CD4-positive, alpha-beta memory T cell (primary cell): ENCODE measurements at places on chromosomes 7 and 10.
A peak's percentile ranks its signal among the peaks of the same experiment; 100 is the strongest.

- DNase-seq, result no peak
Measured at GRCh38 chr10:86335257-86335656, 31.3 kb downstream of the GRID1 start.

DNA sequence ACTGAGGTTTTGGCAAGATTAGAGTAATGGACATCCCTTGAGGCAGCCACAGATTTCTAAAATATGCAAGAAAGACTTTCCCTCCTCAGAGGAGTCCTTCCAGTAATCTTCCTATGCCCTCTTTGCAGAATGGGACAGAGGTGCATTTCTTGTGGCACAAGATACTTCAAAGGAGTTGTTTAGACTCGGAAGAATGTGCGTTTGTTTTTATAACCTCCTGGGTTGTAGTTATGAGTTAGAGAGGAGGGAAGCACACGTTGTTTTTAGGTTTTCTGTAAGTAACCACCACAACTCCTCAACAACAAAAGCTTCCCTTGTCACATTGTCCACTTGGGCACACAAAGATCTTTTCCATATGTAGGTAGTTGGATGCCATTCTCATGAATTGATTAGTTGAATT lies 78.1 kb upstream of the GLI3 start:
- DNase-seq, result no peak

GRCh38 chr10:131636116-131636515 lies 264.7 kb upstream of the PPP2R2D start:
- no peak for DNase-seq

DNA sequence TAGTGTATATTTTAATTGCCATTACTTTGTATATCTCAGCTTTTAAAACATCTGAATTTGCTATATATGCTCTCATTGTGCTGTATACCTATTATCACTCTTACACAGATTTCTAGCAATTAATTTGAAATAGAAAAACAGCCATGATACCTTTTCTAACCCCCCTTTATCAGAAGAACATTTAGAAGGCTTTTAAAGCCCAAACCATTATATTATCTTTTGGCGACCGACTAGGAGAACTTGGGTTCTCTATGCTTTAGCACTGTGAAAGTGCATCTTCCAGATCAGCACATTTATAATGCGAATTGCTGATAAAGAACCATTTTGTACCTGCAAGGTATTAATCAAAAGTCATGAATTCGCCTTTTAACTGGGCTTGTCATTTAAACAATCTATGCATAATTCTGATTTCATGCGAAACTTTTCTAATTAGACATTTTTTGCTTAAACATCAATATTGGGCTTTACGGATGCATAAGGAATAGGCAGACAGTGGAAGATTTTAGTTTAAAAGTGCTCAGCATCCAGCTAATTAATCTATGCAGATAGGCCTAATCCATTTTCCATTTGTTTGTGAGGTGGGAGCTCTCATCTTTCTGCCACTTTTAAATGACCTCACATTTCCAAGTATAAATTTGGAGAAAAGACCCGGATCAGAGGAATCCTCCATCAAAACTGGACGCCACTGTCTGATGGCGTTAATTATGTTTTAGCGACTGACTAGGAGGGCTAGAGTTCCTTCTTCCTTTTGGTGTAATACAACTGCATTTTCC lies 1.2 kb upstream of the MLLT10 start:
- no peak for DNase-seq

DNA sequence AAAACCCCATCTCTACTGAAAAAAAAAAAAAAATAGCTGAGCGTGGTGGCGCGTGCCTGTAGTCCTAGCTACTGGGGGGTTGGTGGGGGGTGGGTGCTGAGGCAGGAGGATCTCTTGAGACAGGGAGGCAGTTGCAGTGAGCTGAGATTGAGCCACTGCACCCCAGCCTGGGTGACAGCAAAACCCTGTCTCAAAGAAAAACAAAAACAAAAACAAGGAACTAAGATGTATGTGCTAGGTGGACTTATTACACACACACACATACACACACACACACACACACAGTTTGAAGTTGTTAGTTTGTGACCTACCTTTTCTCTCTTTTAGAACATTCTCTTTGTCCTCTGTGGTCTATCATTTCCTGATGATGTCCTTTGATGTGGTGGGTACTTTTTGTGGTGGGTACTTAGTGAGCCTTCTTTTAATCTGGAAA lies 53.5 kb downstream of the EXOC6 start:
- DNase-seq, result peak; percentile 86

GRCh38 chr10:23568996-23569395 lies 130.1 kb downstream of the OTUD1 start:
- DNase-seq, result no peak

DNA sequence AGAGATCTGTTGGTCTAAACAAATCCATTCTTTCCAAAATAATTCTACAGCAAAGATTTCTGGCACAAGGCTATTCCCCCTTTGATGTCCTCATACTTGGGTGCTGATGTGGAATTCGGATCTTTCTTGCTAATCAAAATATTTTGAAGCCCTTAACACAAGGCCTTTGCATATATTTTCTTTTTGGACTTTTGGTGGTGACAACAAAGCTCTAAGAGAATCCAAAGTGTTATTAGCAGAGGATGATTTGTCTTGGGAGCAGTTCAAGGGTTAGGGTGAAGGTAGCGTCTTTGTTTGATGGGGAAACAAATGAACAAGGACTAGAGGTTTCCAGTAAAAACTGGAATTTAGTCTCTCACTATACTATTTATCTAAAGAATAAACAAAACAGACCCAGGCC lies 197.9 kb downstream of the CDCA7L start:
- no peak for DNase-seq

GRCh38 chr10:3763852-3764625 lies 21.0 kb downstream of the KLF6 start:
- no peak for DNase-seq

- no peak for DNase-seq
Measured at GRCh38 chr7:71429083-71429482, 297.1 kb downstream of the GALNT17 start.

GRCh38 chr10:34113504-34114225 lies 701.4 kb downstream of the PARD3 start:
- no peak for DNase-seq

DNA sequence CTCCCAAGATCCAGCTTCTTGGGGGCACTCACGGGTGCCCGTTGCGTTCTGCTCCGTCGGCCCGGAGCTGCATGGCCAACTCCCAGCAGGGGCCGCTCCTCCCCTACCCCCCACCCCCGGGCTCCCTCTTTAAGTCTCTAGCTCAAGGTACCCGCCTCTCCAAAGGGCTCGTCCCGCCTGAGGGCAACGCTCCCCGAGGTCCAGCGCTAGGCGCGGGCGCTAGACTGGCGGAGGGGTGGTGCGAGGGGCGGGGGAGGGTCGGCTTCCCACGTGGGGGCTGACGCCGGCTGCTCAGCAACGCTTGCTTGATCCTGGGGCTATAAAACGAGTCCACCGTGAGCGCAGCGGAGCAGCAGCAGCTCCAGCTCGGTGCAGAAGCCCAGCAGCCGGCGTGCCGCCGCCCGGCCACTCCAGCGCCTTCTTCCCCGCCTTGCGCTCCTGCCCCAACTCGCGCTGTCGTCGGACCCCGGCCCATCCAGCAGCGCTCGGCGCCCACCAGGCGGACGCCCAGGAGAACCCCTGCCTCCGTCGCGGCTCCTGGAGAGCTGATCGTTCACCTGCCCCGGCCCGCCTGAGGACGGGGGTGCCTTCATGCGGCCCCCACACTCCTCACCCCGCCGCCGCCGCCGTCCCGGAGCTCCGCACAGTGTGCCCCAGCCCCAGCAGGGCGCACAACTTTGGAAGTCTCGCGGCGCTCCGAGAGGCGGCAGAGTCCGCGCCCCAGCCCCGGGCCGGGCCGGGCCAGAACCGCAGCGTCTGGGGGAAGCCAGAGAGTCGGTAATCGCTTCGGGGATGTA lies at the start of gene ADRA2A:
Gene ADRA2A, plus strand, starts transcription at position 348 of the 797 bp plus-strand sequence. CDS start 968 bp downstream, outside the sequence.
- DNase-seq, result peak; percentile 10

DNA sequence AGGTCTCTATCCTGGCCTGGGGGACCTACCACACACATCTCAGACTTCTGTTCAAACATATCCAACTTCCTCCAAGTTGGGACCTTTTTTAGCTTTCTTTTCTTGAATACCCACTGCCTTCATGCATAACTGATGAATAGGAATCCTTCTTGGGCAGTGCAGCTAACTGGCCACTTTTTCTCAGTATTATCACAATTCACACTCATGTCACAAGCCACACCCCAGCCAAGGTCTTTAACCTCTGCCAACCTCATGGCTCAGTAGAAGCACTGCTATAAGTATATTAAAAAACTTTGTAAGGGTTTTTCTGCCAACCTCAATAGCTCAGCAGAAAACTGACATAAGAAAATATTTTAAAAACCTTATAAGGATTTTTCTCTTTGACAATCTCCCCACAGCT lies 44.5 kb downstream of the HHEX start:
- DNase-seq, result no peak

GRCh38 chr10:3668276-3668965 lies 116.6 kb downstream of the KLF6 start:
- DNase-seq, result peak; percentile 83
